ENCODE measurements at places on chromosomes 16 and 17. TPM values are rescaled to one million over a fixed set of nuclear protein-coding genes. Genes with fewer than 3 reads are reported as not detected.

The CLDN7 gene
- total RNA-seq = 117 TPM

The FBXL20 gene
- 23.9 TPM for total RNA-seq

GRCh38 chr16:72291531-72291981 is 119.6 kb upstream of the PMFBP1 start:
- no peak for DNase-seq

DNA sequence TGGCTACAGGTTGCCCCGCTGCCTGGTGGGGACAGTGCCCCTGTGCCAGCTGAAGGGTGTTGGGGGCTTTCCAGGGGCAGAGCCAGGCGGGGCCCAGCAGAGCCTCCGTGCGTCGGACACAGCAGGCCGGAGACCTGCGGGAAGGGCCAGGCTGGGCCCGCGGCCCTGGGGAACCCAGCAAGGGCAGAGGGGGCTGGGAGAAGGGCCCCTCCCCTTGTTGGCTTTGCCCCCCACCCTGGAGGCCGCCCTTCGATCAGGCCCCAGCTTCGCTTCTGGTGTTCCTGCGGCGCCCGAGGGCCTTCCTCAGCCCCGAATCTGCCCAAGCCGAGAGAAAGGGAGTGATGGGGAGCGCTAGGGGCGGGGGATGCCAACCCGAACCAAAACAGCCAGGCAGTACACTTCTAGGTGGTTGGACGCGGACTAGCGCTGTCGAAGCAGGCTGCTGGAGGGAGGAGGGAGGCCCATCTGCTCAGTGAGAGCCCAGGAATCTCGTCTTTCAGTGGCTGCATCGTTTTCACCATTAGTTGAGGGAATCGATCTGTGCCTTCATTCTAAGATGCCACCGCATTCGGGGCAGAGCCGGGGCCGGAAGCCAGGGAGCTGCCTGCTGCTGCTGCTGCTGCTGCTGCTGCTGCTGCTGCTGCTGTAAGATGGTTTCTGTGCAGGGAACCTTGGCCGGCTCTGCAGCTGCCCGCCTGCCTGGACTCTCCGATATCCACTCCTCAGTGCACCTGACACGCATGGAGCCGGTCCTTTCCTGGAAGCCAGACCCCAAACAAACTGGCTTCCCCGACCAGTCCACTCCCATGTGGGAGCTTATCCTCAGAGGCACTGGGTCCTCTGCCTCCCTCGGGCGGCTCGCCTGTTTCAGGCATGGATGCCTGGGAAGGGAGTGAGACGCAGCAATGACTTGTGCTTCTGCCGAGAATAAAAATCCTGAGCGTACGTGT is 1.7 kb downstream of the JPH3 start:
- DNase-seq = no peak

- DNase-seq = no peak
These were observed 43.0 kb downstream of the RNF112 start for GRCh38 chr17:19454074-19454473.

- DNase-seq = no peak
These were observed 230.1 kb upstream of the CCL2 start for GRCh38 chr17:34024806-34025551.

All from upper lobe of right lung (tissue), 1 donor.